ENCODE measurements at places on chromosomes 3 and 15. TPM values are rescaled to one million over a fixed set of nuclear protein-coding genes. Genes with fewer than 3 reads are reported as not detected.

MESP1 gene
- total RNA-seq, result not detected

DNA sequence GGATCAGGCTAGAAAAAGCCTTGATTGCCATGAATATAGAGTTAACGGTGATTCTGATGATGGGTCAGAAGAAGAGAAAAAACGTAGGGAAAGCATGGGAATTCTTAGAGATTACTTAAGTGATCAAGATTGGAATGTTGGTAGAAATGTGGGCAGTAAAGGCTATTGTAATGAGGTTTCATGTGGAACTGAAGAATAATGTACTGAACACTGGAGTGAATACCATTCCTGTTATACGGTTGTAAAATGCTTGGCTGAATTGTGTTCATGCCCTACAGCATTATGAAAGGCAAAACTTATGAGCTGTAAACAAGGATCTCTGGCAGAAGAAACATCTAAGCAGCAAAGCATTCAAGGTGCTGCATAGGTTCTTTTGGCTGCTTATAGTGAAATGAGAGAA lies 414.1 kb upstream of the CBLB start:
- no peak for DNase-seq

GRCh38 chr3:182837855-182838454 lies 44.7 kb downstream of the ATP11B start:
- DNase-seq, result peak; percentile 28

GRCh38 chr3:129410971-129411370 lies 17.5 kb downstream of the EFCAB12 start:
- no peak for DNase-seq

GRCh38 chr3:189587664-189588040 lies 43.5 kb upstream of the TP63 start:
- no peak for DNase-seq

HTD2 gene
- total RNA-seq, result 29.5 TPM

- no peak for DNase-seq
Observed at GRCh38 chr3:72839057-72839456, 9.2 kb downstream of the SHQ1 start.

STAB1 gene
- total RNA-seq, result not detected

- DNase-seq, result no peak
Observed at GRCh38 chr3:123409443-123410148, 39.3 kb downstream of the ADCY5 start.

- DNase-seq, result no peak
Observed at GRCh38 chr3:11641316-11641682, 2.4 kb downstream of the VGLL4 start.

DNA sequence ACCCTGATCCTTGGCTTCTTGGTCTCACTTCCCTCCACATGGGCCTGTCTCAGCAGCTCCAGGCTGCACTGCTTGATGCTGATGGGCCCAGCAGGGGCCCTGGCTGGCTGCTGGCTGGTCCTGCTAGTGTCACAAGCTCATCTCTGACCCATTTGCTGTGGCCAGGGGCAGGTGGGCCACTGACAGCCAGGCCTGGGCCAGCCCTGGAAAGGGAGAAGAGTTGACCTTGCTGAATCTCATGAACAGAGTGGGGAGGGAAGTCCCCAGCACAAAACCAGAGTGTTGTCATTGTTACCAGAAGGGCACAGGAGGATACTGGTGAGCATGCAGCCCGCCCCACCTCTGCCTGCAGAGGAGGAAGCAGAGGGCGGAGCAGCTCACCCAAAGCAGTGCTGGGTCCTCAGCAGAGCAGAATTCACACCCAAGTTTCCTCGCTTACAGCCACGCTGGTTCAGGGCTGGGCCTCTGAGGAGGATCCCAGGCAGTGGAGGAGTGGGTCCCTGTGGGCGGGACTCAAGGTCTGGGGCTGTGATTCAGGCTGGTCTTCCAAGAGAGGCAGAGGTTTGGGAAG lies 7.6 kb upstream of the KLF15 start:
- DNase-seq, result no peak

GRCh38 chr3:115548611-115549010 lies 74.7 kb upstream of the GAP43 start:
- no peak for DNase-seq

- DNase-seq, result peak; percentile 28
Observed at GRCh38 chr3:142226474-142226873, 1.1 kb upstream of the GK5 start.

GRCh38 chr15:64051407-64052259 lies 5.3 kb upstream of the DAPK2 start:
- DNase-seq, result no peak

HOMER2 gene
- 25.4 TPM for total RNA-seq

DNA sequence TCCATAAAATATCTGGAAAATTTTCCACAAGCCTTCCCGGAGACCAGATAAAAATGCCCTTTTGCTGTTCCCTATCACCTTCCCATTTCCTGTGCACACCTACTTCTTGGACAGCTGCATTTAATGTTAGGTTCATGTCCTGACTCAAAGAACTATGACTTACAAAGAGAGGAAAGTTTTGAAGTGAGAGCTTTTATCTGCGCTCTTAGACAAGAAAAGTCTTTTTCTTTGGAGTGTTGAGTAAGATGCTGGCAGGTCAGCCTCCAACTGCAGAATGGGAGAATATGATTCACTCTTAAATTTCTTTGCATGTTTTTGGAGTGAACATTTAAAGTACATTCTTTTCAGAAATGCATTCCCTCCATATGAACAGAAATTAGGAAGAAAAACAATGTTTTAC lies 147.3 kb upstream of the DPH6 start:
- no peak for DNase-seq

DNA sequence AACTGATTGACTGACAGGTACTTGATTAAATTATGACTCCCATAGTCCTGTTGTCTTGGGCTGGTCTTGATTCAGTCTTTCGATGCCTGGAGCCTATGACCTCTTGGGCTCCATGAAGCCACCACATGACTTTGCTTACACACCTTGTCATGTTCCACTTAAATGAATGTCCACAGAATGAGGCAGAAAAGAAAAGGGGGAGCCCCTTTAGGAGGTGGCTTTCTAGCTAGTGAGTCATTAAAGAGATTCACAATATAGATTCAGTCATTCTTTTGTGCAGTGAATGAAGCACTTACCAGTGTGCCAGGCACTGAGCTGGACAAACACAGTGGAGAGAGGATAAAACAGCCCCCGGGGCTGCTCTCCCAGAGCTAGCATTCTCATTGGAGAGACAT lies 17.1 kb downstream of the VIPR1 start:
- DNase-seq, result no peak

Measured in neural progenitor cell (in vitro differentiated cells).